ENCODE measurements at places on chromosomes 3 and 15. TPM values are rescaled to one million over a fixed set of nuclear protein-coding genes. Genes with fewer than 3 reads are reported as not detected.

The MGLL gene
- polyA plus RNA-seq, result 69.8 TPM

The MOBP gene
- polyA plus RNA-seq, result not detected

The STRA6 gene
- polyA plus RNA-seq, result not detected

The CLDN16 gene
- 0.08 TPM for polyA plus RNA-seq

DNA sequence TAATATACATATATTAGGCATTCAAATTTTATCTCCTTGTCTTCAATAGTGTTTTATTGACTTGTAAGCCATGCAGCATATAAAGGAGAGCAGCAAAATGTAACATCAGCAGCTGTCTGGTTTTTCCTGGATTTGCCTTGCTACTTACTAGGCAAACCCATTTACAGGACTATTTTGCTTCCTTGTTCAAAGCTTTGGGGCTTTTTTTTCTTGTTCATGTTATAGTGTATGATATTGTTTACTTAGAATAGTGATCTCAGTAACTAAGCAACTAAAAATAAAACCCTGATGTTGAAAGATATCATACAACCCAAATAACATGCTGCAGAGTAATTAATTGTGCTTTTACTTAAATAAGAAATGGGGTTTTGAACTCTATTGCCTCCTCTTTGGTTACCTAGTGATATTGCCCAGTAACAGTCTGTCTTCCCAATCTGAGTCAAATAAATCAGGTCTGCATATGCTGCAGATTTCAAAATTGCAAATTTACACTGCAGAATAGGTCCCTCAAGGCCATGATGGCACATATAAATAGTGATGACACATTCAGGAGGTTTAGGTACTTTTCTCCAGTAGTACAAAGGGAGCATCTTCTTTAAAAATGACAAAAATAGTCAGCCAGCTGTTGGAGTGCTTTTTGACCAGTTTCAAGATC, 578.1 kb upstream of the NECTIN3 start:
- H3K4me3 ChIP-seq, result no peak overlapping the region
- no peaks in the 10 kb centered on the region for H3K4me1 ChIP-seq
- no peak overlapping the region for H3K27ac ChIP-seq
- peak; percentile 4 for DNase-seq

DNA sequence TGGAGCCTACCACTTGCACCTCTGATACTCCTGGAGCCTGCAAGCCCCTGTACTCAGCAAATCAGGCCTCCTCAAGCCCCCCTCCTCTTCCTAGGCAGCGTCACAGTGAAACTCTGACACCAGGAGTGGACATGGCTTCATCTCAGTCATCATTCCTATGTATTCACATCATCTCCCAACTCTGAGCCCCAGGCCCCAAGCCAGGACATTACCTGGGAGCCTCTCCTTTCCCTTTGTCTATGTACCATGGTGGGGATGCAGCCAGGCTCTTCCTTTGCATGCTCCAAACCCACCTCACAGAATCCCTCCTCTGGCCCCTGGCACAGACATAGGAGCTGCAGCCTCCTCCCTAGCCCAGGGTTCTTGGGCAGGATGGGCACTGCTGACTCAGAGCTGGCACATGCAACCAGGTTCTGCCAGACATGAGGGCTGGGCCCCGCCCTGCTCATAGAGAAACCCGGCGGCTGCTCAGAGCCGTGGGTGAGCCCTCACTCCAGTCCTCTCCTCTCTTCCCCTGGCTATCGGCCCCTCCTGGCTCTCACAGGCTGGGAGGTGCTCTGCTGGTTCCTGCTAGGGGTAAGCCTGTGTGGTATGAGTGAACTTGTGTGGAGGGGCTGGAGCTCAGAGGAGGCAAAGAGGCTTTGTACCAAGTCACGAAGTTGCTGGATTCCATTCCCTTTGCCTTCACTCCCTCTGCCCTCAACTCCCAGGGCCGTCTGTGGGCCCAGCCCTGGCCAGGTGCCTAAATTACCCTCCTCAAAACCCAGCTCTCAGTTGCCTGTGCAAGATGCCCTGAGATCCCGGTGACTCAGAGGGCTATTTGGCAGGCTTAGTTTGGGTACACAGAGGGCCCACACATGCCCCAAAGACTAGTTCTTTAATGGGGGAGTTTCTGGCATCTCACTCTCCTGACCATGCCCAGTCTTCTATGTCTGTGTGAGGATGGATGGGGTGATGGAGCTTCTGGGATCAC, 1.9 kb upstream of the PLCD1 start:
- no peaks in the 10 kb centered on the region for H3K27me3 ChIP-seq
- H3K27ac ChIP-seq, result no peak overlapping the region
- peaks cover 3% of the 10 kb centered on the region for H3K4me1 ChIP-seq
- peak; percentile 38 for DNase-seq
- no peaks in the 10 kb centered on the region for H3K36me3 ChIP-seq

DNA sequence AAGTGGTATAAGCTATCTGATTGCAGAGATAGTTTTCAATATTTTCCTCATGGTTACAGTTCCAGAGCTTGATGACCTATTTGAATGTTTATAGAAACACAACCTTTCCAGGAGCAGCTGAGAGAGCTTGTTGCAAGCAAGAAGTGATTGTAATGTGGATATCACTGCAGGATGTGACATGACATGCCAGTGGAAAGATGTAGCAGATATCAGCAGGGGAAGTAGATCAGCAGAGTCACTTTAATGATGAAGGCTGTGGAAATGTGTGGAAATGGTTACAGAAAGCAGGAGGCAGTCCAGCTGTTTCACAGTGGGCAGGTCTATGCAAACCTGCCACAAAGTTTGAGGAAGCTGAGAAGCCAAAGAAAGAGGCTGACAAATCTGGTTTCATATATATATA, 21.0 kb downstream of the TMEM158 start:
- DNase-seq, result peak; percentile 32
- H3K4me1 ChIP-seq, result peaks cover 9% of the 10 kb centered on the region
- no peak overlapping the region for H3K27ac ChIP-seq
- no peak overlapping the region for H3K4me3 ChIP-seq
- no peaks in the 10 kb centered on the region for H3K27me3 ChIP-seq
- no peaks in the 10 kb centered on the region for H3K36me3 ChIP-seq

DNA sequence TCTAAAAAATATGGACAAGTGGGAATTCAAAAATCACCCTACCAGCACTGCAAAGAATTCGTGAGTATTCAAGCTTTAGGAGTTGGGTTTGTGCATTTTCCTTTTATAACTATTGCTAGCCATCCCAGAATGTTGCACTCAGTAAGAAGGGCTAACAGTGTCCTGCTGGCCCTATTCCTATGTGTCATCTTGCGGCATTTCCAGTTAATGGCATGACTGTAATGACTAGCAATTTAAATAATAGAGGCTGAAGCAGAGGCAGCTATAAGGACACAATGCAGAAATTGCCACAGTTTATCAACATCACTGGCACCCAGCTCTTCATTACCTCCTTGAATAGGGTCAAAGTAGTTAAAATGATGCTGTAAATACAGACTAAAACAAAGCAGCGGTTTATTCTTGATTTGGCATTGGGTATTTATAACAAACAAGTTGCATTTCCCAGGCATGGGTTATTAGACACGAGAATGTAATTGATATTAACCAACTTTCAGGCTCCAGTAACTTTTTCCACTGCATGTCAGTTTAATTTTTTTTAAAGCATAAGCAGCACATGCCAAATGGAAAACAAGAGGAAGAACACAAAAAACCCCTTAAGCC, 177.6 kb downstream of the FHIT start:
- H3K4me1 ChIP-seq, result no peaks in the 10 kb centered on the region
- DNase-seq, result no peak
- no peak overlapping the region for H3K27ac ChIP-seq
- no peaks in the 10 kb centered on the region for H3K27me3 ChIP-seq

DNA sequence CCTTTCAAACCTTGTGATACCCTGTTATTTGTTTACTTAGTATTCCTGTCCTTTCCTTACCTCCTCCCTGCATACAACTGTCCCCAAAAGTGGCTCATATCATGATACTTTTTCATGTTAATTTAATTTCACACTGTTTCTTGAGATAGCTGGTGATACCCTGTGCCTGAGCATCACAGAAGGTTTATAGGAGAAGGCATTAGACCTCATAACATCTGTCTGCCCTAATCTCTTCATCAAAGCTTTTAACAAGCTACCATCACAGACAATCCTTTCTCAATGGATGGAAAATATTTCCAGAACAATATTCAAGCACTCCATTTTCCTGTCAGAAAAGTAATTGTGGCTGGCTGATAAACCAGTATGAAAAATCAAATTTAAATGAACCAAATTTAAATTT, 81.6 kb downstream of the SSR3 start:
- H3K27ac ChIP-seq, result no peak overlapping the region
- no peaks in the 10 kb centered on the region for H3K27me3 ChIP-seq
- no peaks in the 10 kb centered on the region for H3K4me1 ChIP-seq
- no peak overlapping the region for H3K4me3 ChIP-seq
- no peak for DNase-seq
- no peaks in the 10 kb centered on the region for H3K36me3 ChIP-seq

- H3K27ac ChIP-seq, result no peak overlapping the region
- H3K27me3 ChIP-seq, result no peaks in the 10 kb centered on the region
- no peak overlapping the region for H3K4me3 ChIP-seq
Measured at GRCh38 chr3:135366816-135367215, 571.8 kb downstream of the EPHB1 start.

- DNase-seq, result no peak
- H3K36me3 ChIP-seq, result no peaks in the 10 kb centered on the region
- no peaks in the 10 kb centered on the region for H3K4me1 ChIP-seq
- no peaks in the 10 kb centered on the region for H3K27me3 ChIP-seq
Measured at GRCh38 chr3:52420388-52420787, 24.5 kb downstream of the SEMA3G start.

All from fibroblast of lung (primary cell).